ENCODE measurements at places on chromosomes 16 and 17.

- DNase-seq: no peak
Measured at GRCh38 chr17:32103476-32104113, 38.7 kb upstream of the RHOT1 start.

DNA sequence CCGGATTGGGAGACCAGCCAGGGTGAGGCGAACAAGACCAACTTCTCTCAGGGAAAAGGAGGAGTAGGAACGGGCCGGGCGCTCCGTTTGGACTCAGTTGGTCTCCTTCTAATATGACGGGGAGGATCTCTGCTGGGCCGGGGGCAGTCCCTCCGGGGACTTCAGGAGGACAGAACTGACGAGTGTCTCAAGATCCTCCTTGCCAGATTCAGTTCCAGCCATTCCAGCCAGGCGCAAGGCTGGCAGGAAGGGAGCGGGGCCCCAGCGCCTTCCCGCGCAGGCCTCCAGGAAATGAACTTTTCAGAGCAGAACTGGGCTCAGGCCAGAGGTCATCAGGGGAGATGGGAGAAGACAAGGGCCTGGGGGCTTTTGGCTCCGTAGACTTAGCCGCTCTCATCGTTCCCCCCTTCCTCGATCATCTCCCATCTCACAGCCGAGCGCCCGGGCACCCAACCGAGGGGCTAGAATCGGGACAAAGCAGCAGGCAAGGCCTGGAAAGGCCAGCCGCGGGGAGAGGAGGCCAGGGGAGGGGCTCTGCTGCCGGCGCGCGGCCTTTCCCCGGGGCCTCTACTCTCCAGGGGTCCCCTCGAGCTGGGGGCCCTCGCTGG, 1.6 kb downstream of the ZNF423 start:
- no peak for DNase-seq

- no peak for DNase-seq
Measured at GRCh38 chr17:54888981-54889380, 11.7 kb upstream of the TOM1L1 start.

- no peak for DNase-seq
Measured at GRCh38 chr17:58332778-58333735, 4.5 kb upstream of the TSPOAP1 start.

DNA sequence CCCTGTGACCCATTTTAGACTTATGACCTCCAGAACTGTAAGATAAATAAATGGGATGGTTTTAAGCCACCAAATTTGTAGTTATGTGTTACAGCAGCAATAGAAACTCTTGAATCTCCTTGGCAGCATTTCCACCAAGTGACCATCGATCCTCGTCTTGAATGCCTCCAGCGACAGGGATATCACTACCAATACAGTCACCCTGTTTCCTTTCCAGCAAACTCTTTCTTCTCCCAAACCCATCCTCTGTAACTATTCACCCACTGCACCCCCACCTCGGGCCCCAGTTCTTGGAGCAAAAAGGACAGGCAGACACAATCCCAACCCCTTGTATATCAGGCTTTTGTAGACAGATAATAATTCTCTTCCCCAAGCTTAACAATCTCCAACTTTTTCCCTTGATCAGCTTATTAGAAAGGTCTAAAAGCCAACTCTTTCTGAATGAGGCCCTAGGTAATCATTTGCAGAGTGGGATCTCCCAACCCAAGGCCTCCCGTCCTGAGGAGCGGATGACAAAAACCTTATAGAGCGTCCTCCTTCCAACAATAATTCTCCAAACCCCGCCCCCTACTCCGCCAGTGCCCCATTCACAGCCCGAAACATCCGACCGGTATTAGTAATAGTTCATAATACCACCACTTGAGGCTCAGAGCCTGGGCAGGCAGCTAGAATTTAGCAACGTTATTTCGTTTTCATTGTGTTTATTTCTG, 14.7 kb upstream of the PLLP start:
- DNase-seq: no peak

All from CD8-positive, alpha-beta memory T cell (primary cell).